ENCODE measurements at places on chromosomes 1 and 21.

- DNase-seq, result no peak
Observed at GRCh38 chr1:227884370-227885134, 63.2 kb downstream of the WNT9A start.

DNA sequence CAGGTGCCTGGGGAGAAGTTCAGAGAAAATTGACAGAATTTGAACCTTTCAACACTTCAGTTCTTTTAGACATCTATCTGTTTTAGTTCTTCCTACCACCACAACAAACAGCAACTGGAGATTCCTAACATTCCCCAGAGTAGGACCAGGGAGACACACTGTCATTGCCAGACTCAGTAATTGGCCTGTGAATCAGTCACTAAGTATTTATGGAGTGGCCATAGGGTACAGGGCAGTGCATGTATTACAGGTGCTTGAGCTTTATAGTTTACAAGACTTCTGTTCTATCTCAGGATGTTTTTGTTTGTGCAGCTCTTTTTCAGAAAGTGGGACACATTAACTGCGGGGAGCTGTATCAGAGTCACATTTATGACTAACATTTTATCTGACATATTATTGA lies 1.7 kb downstream of the CDC14A start:
- peak; percentile 20 for DNase-seq

GRCh38 chr1:159204161-159205141 lies at the start of gene ACKR1:
Gene ACKR1 (plus strand): TSS chr1:159204875. CDS start chr1:159204960, 85 bp downstream.
- DNase-seq, result no peak

DNA sequence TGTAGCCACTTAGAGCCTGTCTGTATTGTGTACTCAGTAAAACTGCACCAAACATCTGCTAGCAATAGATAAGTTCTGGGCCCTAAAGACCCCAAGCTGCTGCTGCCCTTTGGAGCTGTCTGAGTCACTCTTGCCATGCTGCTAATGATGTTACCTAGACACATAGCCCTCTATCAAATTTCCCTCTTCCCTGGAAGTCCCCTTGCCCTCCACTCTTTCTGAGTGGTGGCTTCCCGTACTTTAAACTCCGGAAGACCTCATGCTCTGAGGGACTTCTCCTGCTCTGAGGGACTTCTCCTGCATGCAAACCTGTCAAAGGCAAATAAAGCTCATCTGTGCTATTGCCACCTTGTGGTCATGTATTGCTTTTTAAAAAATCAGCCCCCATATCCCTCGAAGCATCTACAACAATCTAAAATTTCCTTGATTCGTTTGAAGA lies 34.0 kb downstream of the FH start:
- DNase-seq, result peak; percentile 13

DNA sequence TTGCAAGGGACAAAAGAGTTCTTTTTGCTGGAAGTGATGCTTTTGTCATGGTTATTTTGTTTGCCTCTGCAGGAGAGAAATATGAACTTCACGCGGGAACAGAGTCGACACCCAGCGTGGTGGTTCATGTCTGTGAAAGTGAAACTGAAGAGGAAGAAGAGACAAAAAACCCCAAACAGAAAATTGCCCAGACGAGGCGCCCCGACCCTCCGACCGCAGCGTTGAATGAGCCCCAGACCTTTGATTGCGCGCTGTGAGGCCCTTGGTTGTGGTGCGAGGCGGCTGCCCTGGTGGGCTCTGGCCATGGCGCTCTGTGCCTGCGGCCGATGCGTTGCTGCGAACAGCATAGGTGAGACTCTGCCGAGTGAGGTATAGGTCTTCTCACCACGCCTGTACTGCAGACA lies 20.9 kb upstream of the NCMAP start:
- no peak for DNase-seq

Measured in A549 (cell line).